Cortex of kidney (tissue), 1 donor: ENCODE measurements at places on chromosomes 2 and 18.

DNA sequence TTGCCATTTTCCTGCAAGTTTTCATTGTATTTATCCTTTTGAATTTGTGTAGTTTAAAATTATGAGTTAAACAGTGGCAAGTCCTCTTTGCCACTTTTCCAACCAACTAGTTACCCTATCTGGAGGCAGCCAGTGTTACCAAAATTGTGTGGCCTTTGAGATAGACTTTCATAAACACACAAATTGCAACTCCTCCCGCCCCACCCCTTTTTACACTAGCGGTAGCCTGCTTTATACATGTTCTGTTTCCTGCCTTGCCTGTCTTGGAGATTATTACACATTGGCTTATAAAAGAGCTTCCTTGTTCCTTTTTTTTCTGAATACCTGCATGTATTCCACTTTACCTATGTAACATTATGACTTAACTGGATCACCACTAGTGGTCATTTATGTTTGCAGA lies 56.5 kb downstream of the RPIA start:
- DNase-seq: no peak

GRCh38 chr2:236639461-236640235 lies 70.0 kb downstream of the ACKR3 start:
- no peak for DNase-seq

DNA sequence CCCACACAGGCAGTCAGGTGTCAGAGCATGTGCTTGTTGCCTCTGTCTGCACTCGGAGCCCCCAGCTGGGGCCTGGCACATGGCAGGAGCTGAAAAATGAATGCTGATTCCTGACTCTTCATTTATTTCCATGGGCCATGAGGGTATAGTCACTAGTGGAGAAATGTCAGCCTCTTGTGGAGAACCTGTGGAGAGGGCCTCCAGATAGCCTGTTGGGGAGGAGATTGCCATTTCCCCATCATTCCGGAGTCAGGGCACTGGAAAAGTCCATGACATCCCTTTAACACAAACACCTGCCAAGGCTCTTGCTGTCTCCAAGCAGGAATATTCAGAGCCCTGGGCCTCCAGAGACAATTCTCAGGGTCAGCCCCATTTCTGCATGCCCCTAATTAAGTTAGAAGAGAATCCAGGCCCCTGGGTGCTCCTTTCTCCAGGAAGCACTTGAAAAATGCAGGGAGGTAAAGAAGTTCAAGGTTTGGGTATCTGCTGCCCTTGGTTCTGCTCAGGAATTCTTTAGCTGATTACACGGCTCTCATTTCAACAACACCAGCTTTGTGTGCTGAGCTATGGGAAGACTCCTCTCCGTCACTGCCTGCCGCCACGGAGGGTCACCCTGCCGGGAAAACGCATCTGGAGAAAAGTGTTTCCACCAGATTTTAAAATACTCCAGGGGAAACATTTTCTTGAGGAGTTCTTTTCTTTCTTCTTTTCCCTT lies 311.3 kb downstream of the MYCN start:
- no peak for DNase-seq

- no peak for DNase-seq
Measured at GRCh38 chr2:100504542-100504941, 34.3 kb downstream of the NMS start.
